Left hindlimb (tissue), 1 donor: ENCODE measurements at places on chromosomes 2 and 18.

- DNase-seq = no peak
Measured at GRCh38 chr2:225602205-225602604, 202.7 kb downstream of the NYAP2 start.

DNA sequence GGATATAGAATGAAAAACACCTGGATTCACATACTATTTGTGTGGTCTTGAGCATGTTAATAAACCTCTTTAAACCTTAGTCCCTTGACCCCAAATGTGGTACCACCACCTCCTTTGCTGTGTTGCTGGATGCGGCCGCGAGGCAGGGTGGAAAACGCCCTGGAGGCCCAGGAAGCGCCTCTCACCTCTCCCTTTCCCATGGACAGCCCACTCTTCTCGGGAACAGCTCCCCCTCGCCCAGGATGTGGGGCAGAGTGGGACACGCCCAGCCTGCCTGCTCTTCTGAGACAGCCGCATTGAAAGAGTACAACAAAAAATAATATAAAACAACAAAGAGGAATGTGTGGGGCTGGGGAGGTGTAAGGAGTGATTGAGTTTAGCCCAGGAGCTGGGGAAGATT, 549.0 kb upstream of the ID2 start:
- no peak for DNase-seq

- no peak for DNase-seq
Measured at GRCh38 chr2:190123956-190124355, 61.4 kb upstream of the MSTN start.

DNA sequence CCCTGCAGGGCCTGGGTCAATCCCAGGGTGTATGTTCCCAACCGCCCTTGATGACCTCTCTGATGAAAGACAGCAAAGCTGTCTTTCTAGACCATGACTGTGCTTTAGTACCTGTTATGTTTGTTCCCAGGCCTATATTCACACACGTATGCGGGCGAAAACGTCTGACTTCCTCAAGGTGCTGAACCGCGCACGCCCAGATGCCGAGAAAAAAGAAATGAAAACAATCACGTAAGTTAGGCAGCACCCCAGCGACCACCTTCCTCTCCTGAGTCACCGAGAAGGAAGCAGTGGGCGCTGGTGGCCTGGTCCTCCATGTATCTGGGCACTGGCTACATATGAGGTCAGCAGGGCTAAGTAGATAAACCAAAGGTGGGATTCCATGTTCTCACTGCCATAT, 11.1 kb upstream of the GPBAR1 start:
- no peak for DNase-seq

- DNase-seq = no peak
Measured at GRCh38 chr2:112065486-112065885, 10.4 kb downstream of the TMEM87B start.

DNA sequence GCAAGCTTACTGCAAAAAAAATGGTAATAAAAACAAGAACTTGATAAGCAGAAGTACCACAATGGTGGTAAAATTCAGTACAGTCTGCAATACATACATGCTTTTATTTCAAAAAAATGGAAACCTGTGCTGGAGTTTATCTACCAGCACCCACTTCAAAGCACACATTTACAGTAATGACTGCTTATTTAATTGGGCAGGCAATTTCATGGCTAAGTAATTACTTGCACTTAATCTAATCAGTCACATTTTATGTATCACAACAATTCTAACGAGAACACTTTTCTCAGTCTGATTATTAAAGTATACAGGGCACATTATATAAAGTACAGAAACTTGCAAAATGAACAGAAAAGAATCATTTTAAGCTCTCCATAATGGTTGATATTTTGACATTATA, 5.2 kb downstream of the APCDD1 start:
- DNase-seq = no peak

- no peak for DNase-seq
Measured at GRCh38 chr2:74003494-74004211, 18.9 kb downstream of the TET3 start.

GRCh38 chr2:124131276-124131675, 106.2 kb downstream of the CNTNAP5 start:
- no peak for DNase-seq

GRCh38 chr18:75745147-75745546, 317.6 kb upstream of the SMIM21 start:
- no peak for DNase-seq

GRCh38 chr2:128603411-128603924, 284.8 kb upstream of the HS6ST1 start:
- no peak for DNase-seq

DNA sequence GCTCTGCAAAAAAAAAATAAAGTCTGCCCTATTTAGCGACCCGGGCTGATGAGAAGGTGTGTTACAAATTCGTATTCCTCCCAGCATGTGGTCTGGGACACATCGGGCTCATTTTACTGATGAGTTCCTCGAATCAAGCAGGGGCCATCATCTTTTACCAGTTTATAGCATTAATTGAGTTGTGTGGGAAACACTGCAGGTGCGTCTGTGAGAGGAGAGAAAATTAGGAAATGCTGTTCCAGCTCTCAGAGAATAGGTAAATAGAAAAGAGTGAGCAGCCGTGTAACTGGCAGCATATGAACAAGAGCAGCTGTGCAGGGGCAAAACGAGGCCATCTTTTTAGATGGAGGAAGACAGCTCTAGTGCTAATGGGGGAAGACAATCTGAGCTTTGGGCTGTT, 216.7 kb downstream of the SETBP1 start:
- no peak for DNase-seq

DNA sequence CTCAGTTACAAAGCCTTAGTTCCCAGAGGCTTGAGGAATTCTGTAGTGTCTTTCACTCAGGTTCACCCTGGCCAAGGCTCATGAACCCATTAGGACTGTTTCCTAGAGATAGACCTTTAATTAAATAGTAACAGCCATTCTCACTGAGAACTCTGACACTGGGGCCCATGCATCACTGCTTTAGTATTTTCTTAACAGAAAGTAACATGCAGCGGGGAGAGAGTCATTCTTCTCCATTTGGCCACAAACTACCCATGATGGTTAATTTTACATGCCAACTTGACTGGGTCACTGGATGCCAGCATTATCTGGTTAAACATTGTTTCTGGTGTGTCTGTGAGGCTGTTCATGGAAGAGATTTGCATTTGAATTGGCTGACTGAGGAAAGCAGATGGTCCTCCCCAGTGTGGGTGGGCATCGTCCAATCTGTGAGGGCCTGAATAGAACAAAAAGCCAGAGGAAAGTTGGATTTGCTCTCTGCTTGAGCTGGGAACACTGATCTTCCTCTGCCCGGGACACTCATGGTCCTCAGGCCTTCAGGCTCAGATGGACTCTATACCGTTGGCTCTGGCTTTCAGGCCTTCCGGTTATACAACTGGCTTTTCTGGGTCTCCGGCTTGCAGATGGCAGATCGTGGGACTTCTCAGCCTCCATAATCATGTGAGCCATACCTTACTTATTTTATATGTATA, 5.6 kb upstream of the CPLX4 start:
- no peak for DNase-seq

DNA sequence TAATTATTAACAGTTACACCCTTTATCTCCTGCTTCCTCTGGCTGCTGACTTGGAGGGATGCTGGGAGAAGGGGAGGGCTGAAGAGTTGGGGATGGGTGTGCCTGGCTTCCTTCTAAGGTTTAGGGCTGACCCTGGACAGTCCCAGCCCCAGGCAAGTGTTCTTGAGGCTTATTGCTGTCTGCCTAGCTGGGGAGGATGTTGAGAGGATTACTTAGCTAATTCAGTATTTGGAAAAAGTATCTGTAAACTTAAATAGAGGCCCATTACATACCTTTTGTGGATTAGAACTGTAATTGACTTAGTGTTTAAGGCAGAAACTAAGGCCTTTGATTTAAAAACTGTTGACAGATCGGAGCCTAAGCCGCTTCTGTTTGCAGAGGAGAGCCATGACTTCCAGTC, 67.6 kb downstream of the AGAP1 start:
- no peak for DNase-seq

DNA sequence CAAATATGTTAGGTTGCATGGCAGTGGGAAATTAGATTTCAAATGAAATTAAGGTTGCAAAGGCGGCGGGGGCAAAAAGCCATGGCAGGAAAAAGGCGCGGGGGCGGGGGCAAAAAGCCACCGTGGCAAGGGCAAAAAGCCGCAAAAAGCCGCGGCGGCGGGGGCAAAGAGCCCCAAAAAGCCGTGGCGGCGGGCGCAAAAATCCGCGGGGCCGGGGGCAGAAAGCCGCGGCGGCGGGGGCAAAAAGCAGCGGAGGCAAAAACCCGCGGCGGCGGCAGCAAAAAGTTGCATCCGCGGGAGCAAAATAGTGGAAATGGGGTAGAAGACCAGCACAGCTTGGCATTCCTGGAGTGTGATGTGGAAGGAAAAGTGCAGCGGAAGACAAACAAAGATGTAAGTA, 417.1 kb downstream of the ANKRD30B start:
- DNase-seq = no peak

DNA sequence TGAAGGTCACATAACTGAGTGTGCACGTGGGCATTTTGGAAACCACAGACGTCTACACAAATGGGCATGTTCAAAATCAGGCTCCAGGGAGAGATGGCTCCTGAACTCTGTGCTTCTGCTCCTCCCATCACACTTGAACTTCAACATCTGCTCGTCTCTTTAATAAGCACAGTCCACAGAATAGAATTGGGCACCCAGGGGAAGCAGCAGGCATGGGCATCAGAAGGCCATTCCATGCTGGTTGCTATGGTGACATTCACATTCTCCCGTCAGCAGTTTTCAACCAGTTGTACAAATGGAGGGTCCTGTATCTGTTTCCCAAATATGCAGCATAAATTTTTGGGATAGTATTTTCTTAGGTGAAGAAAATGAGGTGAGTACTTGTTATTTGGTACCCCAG, 183.7 kb upstream of the COPS8 start:
- DNase-seq = no peak

GRCh38 chr2:54570925-54571694, 115.0 kb downstream of the SPTBN1 start:
- peak; percentile 75 for DNase-seq

DNA sequence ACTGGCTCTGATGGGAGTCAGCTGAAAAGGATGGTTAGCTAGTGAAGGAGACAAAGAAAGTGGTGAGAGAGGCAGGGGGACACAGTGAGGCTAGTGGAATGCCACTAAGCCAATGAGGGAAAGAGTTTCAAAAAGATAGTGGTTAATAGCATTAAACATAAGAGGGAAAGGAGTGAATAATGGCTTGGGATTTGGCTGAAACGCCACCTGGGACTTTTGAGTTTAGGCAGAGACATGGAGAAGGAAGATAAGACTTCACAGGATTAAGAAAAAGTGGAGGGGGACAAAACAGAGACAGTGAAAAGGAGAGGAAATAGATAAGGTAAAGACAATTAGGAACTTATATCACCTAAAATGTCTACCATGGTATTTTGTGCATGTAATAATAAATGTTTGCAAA, 6.9 kb downstream of the CD28 start:
- DNase-seq = no peak

GRCh38 chr2:50143822-50144575, 887.9 kb downstream of the NRXN1 start:
- peak; percentile 31 for DNase-seq

- no peak for DNase-seq
Measured at GRCh38 chr18:10755855-10756254, 230.0 kb downstream of the NAPG start.

DNA sequence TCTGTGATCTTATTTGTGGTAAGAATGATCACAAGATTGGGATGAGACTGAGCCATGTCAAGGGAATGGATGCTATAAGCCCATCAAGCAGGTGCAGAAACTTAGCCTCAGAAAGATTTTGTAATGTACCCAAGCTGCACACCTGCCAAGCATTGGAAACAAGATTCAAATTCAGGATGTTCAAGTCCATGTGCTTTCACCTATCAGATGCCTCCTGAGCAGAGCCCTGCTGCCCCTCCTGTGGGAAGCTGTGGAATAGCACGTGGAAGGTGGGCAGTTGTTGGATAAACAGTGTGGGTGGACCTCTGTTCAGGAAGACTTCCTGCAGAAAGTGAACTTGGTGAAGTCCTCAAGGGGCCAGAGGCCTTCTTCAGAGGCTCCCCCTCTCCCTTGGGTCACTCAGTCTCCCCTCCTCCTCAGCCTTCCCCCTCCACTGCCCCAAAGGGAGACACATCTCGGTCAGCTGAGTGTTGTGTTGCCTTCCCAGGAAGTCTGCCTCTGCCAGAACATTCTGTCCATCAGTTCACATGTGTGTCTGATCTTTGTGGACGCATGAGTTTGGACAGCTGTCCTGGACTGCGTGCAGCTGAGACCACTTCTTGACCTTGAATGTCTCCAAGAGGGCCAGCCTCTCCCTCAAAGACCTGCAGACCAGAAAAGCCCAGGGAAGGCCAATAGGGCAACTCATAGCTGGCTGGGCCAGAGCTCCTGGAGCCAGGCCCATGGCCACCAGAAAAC, 186.1 kb downstream of the INHBB start:
- DNase-seq = no peak

DNA sequence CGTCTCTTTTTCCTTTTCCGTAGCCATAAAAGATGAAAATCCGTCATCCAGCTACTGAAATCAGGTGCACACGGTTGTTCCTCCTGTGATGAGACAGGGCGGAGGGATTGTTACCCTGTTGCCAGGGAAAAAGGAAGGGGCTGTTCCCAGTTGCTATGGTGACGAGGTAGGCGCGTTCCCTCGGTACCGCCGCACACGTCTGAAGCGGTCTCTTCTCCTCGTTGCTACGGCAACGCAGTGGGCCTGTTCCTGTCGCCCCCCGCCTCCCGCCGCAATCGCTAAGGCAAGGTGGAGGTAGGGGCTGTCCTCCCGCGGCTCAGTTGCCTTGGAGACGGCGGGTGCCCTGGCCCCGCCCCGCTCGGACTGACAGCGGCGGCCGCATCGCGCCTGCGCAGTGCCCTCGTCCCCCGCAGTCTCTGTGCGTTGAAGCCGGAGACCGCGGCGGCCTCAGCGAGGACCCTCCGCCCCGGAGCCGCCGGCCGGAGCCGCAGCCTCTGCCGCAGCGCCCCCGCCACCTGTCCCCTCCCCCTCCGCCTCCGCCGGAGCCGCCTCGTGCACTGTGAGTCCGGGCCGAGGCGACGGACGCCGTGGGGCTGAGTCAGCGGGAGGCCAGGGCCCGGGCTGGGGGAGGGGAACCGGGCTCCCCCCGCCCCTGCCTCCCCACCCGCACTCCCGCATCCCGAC, at the start of gene MAPRE3:
Gene MAPRE3, plus strand, starts transcription at position 394 of the 684 bp plus-strand sequence. CDS start 51,582 bp downstream, outside the sequence.
- DNase-seq = peak; percentile 87

DNA sequence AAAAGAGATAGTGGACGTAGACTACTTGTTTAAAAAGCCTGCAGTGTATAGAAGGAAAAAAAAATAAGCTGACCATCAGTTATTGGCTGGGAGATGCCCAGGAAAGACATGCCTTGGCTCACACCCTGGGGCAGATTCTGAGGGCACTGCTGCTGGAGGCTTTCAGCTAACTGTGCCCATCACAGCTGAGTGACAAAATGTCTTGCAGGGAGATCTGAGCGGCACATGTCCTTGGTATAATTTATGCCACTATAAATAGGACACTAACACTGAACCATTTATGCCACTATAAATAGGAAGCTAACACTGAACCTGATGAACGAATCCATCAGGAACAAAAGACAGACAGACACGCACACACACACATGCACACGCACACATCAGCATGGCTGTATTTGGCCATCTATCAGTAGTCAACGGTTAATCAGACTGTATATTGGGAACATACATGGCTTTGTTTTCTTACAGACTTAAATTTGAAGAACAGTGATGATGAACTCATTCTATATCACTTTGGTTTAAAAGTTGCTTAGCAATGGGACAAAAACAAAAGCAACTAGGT, 68.2 kb upstream of the NOSTRIN start:
- DNase-seq = no peak
